Transverse colon (tissue), 4 donors: ENCODE measurements at places on chromosomes 12 and 14. TPM values are rescaled to one million over a fixed set of nuclear protein-coding genes. Genes with fewer than 3 reads are reported as not detected.

DNA sequence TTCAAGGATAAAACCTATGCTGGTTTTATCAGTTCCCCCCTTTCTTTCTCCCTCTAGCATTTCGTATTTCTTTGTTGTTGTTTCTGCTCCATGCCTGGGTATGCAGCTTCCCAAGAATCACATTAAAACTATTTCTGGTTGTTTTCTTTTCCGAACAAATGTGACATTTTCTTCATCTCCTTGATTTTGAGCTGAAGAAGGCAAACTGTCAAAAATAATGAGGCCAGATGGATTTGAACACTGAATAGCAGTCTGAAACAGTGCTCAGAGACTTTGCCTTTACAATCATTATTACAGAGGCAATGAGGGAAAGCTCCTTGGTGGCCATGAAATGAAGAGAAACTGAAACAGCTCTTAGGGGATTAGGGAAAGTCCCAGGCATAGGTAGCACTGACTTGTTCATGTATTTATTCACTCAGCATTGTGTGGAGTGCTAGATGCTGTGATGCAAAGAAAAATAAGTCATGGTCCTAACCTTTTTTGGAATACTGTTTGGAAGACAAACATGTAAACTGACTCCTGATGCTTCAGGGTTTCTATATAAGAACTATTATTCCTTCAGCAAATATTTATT, 319.5 kb downstream of the FUT8 start:
- H3K27ac ChIP-seq: no peak overlapping the region
- no peaks in the 10 kb centered on the region for H3K36me3 ChIP-seq
- DNase-seq: no peak
- no peaks in the 10 kb centered on the region for H3K27me3 ChIP-seq

DNA sequence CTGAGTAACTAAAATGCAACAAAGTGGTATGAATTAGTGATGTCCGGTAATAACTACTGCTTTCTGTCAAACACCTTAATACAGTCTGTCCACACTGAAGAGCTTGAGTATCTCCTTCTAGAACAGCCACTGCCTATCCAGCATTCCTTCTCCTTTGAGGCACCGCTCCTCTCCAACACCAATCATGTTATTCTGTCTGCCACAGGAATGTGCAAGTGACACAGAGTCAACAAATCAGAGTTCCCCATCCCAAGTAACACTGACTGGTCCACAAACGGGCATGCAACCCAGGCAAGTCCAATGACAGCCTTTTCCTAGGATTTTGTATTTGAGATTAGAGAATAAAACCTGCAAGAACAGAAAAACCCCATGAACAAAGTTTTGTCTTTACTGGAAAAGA, 3.8 kb downstream of the GXYLT1 start:
- no peak overlapping the region for H3K27ac ChIP-seq
- DNase-seq: no peak
- no peaks in the 10 kb centered on the region for H3K36me3 ChIP-seq
- no peaks in the 10 kb centered on the region for H3K27me3 ChIP-seq
- peaks cover 5% of the 10 kb centered on the region for H3K4me1 ChIP-seq

Gene CLEC1B
- total RNA-seq: not detected

DNA sequence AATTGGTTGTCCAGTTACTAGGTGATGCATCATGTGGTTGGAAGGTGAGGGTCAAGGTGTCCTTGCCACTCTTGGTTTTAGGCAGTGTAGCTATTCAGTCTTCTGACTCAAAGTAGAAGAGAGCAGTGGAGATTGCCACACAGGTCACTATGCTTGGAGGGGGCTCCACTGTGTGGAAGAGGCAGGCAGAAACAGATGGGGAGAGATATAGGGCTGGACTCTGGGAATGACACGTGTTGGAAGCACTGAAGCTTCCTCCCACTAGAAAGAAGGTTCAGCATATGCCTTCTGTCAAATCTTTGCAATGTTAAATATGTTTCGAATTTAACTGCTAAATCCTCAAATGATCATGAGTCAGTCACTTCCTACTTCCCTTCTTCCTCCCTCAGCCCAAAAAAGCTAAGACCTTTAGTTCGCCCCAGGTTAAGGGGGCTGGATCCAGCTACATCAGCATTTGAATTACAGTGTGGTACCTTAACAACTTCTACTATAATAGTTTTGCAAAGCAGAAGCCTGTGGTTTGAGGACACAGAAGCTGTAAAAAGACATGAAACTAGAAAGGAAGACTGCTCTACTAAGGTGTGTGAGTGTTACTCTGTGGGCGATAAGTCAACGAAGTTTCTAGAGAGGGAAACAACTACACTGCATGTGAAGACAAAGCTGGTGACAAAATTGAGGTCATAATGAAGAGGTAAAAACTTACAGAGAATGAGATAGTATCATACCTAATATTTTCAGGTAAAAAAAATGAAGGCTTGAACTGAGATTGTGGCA, 228.0 kb downstream of the NELL2 start:
- no peak for DNase-seq
- no peak overlapping the region for H3K27ac ChIP-seq
- H3K36me3 ChIP-seq: no peaks in the 10 kb centered on the region
- H3K4me1 ChIP-seq: no peaks in the 10 kb centered on the region
- H3K4me3 ChIP-seq: no peak overlapping the region
- H3K27me3 ChIP-seq: no peaks in the 10 kb centered on the region

Gene MMP19
- 8.9 TPM for total RNA-seq

GRCh38 chr12:86914721-86915120, 658.5 kb upstream of the MGAT4C start:
- H3K4me1 ChIP-seq: no peaks in the 10 kb centered on the region
- no peak overlapping the region for H3K27ac ChIP-seq
- no peaks in the 10 kb centered on the region for H3K27me3 ChIP-seq
- no peaks in the 10 kb centered on the region for H3K36me3 ChIP-seq

Gene LBHD2
- total RNA-seq: not detected

GRCh38 chr12:42167711-42168110, 23.0 kb upstream of the GXYLT1 start:
- H3K4me3 ChIP-seq: no peak overlapping the region
- H3K36me3 ChIP-seq: peaks cover 5% of the 10 kb centered on the region
- no peak overlapping the region for H3K27ac ChIP-seq
- no peaks in the 10 kb centered on the region for H3K4me1 ChIP-seq
- DNase-seq: no peak

- no peak for DNase-seq
- no peak overlapping the region for H3K4me3 ChIP-seq
- no peaks in the 10 kb centered on the region for H3K27me3 ChIP-seq
- no peak overlapping the region for H3K27ac ChIP-seq
- H3K4me1 ChIP-seq: no peaks in the 10 kb centered on the region
Measured at GRCh38 chr12:93974252-93974651, 174.1 kb upstream of the PLXNC1 start.
